ENCODE measurements at places on chromosomes 2 and 18.

- no peak for DNase-seq
Measured at GRCh38 chr2:190098851-190099250, 36.3 kb upstream of the MSTN start.

DNA sequence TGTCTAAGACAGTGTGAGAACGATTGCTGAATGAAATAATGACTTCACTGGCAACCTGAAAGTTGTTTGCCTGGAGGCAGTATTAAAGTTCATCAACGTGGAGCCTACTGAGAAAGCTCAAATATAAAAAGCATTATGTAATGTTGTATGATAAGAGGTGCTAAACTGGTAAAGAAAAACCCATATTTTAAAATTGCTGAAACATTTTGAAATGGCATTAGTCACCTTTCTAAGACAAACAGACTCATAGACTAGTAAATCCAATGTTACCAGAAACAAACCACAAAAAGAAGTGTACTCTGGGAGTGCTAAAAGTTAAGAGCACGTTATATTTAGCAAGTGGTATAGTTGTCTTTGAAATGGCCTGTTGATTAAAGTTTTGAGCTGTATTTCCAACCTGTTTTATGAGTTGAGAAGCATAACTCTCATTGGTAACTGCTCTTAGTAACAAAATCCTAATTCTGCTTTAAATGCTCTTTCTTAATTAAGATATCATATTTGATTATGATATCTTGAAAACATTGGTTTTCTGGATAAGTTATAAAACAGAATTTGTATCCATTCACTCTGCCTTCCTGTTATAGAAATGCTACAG is 62.7 kb downstream of the CYP1B1 start:
- no peak for DNase-seq

DNA sequence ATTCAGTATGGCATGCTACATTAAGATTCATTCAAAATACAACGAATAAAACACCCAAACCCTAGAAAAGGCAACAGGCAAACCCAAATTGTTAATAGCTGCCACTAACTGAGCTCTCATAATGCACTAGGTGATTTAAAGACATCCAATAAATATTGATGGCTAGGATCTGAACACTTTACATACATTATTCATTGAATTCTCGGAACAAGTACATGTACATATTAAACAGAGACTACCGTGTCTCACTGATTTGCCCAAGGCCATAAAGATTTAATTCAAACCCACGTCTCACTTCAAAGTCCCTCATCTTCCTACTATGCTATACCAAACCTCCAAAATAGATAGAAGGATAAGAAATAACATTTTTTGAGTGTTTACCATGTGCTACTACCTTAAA is 42.1 kb downstream of the THOC1 start:
- DNase-seq: no peak

DNA sequence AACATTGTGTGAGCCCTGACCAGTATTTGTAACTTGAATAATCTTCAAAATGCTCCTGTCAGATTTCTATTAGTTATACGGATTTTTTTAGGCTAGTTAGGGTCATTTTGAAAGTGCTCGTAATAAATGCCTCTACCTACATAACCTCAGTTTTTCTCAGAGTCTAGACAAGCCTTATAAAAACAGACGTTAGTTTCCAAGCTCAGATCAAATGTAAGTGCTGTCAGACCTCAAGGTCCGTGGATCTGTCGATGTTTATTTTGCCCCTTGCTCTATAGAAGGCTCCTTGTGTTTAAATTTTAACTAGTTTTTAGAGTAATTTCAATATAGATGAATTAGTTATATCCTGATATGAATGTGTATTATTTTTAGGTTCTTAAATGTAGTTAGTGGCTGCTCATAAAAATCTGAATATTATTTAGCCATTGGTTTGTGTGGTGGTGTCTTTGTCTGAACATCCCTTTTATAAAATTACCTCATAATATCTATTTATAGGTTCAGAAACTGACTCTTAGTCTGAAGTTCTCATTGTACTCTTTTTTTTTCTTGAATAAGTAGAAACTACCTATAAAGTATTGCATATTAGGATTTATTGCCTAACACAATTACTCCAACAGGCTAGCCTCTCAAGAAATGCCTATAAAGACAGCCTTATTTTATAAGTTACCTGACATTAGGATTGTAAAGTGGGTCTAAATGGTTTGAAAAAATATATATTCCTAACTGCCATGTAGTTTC is 71.1 kb downstream of the MTA3 start:
- DNase-seq: peak; percentile 16

- DNase-seq: no peak
Measured at GRCh38 chr18:14767474-14767873, 19.5 kb downstream of the ANKRD30B start.

DNA sequence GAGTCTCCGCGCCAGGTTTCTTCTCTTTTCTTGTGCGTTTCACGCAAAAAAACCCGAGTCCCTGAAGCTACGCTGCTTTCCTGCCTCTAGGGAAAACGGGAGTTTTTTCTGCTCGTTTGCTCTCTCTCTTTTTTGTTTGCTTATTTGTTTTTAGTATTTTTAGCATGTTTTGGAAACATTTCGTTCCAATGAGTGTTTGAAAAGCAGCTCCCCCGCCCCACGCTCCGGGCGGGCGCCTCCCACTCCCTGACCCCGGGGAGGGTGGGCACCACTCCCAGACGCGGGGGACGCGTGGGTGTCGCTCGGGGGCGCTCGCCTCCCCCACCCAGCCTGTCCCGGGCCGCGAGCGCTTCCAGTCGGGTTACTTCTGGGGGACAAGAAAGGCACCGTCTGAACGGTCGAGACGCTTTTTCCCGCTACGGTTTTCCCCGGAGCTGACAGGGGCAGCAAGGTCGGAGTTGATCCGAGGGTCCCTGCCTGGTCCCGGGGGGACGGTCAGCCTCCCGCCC is 446 bp upstream of the EFHD1 start:
- no peak for DNase-seq

- no peak for DNase-seq
Measured at GRCh38 chr2:121238828-121239227, 46.2 kb downstream of the TFCP2L1 start.

DNA sequence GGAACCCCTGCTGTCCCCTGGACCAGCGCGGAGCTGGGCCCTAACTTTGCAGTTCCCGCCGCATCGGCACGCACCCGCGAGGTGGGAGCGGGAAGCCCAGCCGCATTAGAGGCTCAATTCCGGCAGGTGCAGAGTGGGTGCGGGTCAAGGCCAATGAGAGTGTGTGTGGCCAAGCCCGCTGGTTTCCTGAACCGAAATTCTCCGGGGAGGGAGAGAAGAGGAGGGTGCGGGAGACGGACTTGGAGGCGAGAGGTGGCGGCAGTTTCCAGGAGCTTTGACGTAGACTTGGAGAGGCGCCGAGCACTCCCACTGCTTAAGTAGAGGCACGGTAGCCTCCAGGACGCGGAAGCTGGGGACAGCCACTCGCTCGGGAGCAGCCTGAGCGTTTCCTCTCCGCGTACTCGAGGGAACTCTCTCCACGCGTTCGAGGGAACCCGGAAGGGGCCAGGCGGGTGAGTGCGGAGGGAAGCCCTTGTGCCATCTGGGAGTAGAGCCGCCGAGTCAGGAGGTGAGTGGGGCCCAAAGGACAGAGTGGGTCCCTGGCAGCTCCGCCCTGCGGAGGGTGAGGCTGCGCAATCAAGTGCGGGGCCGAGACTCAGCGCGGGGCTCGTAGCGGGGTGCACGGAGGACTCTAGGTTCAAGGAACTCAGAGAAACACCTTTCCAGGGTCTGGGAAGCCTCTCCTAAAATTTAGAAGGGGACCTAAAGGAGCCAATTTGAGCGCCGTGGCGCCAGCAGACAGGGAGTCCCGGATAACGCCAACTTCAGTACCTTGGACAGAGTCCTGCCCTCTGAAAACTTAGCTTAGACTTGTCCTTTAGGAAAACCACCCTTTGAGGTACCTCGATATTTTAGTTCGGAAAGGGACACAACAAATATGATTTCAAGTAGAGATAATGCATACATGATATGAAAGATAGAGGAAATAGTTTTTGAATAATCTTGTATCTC is at the start of gene FAM237A:
Gene FAM237A, plus strand, starts transcription at position 413 of the 951 bp plus-strand sequence. CDS start 1,750 bp downstream, outside the sequence.
- peak; percentile 72 for DNase-seq

- no peak for DNase-seq
Measured at GRCh38 chr2:6665093-6666045, 200.3 kb downstream of the CMPK2 start.

DNA sequence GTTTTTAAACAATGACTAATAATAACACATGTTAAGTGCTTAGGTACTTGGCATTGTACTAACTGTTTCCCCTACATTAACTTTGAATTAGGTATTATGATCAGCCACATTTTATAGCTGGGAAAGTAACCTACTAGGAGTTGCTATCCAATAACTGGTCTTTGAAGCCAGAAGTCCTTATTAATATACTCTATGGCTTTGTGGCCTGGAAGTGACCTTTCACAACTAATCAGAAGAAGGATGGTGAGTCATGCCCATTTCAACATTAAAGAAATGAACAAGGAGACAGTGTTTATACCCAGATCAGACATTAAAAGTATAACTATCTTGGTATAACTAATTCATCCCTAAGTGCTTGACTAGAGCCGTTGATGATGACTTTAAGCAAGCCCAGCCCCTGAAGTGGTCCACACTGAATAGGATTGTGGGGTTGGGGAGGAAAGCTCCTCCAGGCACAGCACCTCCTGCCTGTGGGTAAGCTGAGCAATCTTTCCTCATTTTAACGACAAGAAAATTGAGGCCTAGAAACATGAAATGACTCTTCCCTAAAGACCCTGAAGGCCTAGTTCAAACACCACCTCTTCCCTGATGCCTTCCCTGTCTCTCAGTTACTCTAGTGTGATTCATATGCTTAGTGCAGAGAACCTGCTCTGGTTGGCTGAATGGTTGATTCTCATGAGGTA is 71.6 kb upstream of the RFX8 start:
- DNase-seq: peak; percentile 22

- DNase-seq: no peak
Measured at GRCh38 chr2:127820080-127820668, 9.2 kb upstream of the WDR33 start.

- DNase-seq: no peak
Measured at GRCh38 chr2:15159206-15159605, 401.9 kb downstream of the NBAS start.

GRCh38 chr2:108845923-108846322 is 59.4 kb downstream of the CCDC138 start:
- DNase-seq: no peak

DNA sequence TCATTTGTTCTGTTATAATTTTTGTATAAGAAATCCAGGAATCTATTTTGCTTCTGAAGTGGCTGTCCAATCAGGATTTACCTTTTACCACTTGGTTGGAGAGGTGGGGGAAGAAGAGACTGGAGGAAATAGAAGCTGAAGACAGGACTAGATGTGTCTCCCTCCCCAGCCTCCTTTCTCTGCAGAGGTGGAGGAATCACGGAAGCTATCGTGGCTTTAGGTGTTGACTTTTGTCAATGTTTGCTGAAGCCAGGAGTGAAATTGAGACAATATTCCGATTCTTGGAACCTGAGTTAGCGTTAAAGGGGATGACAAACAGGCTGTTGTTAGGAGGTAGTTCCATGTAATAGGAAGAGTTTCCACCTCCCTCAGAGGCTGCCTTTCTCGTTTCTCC is 43.5 kb downstream of the PDCL3 start:
- no peak for DNase-seq

DNA sequence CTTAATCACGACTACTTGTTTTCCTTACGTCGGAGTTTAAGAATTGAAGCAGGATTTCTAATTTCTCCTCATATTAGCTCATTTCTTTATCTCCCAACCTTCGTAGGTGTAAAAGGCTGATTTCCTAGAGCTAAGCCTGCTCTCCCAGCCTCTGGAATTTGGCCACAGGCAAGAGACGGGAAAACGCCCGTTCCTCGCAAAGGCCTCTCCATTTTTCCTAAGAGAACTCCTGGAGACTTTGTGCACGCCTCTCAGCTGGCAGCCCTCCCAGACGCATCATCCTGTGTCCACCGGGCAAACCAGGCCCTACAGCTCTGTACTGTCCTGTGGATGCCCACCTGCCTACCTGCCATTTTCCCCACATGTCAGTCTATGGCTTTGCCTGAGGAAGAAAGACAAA is 106.3 kb downstream of the FTCDNL1 start:
- DNase-seq: no peak

- DNase-seq: no peak
Measured at GRCh38 chr2:127196549-127196948, 23.6 kb downstream of the CYP27C1 start.

- peak; percentile 4 for DNase-seq
Measured at GRCh38 chr2:187174582-187174981, 273.5 kb downstream of the CALCRL start.

GRCh38 chr2:127891811-127892210 is 6.1 kb upstream of the AMMECR1L start:
- DNase-seq: no peak

GRCh38 chr2:20914087-20914486 is 91.2 kb upstream of the LDAH start:
- no peak for DNase-seq

DNA sequence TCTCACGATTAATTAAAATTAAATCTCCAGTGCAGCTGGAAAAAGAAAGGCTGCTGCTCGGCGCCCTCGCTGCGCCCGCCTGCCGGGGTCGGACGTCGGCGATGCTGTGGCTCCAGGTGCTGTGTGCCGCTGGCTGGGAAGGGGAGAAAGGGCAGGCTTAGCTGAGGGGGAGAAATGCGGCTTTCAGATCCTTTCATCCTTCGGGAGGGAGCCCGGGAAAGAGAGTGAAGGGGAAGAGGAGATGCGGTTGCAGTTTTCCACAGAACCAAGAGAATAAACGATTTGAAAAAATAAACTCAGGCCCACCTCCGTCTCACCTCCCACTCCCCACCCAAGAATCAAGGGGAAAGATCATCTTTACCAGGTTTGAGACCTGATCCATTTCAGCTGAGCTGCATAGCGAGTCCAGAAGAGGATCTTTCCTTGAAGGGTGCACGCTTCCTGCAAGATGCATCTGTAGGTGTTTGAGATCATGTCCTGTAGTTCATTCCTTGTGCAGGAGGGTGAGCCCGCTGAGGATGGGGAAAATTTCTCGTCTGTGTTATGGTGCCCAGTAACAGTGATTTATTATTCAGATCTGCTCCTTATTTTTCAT is 495 bp downstream of the TMEM169 start:
- DNase-seq: no peak

- peak; percentile 73 for DNase-seq
Measured at GRCh38 chr2:218396688-218397462, 2.8 kb upstream of the CTDSP1 start.

DNA sequence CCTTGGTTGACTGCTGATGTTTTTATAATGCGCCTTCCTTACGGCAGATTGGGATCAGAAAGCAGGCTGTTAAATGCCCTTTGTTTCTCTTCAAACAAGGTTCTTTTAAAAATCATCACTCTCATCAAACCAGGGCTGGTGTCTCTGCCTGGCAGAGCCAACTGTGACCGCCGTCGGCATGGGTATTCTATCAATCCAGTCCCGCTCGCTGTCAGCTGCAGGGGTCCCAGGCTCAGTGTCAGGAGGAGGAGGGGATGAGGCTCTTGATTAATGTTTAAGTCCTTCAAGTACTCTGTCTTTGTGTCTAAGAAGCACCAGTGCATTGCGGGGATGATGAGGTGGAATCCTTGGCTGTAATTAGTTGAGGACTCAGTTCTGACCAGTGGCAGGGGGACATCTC is 348.1 kb downstream of the RNF144A start:
- DNase-seq: no peak

- DNase-seq: no peak
Measured at GRCh38 chr18:24160086-24160485, 21.2 kb downstream of the CABYR start.
